MV-4-11 (cell line): ENCODE measurements at places on chromosomes 12 and 14.

DNA sequence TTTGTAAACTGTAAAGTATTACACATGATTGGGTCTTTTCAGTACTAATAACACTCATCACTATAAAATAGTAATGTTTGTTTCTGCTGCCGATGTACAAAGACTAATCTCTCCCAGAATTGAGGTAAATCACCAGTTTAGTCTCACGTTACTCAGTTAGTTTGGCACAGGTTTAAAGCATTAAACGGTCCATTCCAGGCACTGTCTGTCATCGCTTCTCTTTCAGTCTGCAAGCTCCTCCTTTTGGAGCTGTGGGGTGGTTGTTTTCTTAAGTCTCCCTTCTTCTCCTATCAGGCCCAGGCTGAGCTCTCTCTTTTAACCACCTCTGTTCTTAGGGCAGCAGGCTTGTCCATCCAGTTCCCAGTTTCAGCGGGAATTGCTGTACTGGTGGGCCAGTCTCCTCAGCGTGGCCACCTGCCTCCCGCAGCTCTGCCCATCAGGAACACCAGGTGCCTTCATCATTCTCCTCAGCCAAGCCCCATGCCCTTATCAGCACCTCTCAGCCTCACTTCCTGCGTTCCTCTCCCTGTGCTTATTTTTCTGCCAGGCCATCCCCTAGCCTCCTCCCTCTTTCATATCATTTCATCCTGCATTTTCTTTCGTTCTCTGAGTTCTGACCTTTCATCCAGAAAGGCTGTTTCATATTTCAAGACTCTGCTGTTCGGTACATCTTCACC is 149.0 kb downstream of the TGFB3 start:
- no peak for DNase-seq

- DNase-seq: no peak
Observed at GRCh38 chr14:94795372-94795771, 25.5 kb upstream of the GSC start.

GRCh38 chr14:22489957-22490950 is 98.8 kb downstream of the DAD1 start:
- no peak for DNase-seq

DNA sequence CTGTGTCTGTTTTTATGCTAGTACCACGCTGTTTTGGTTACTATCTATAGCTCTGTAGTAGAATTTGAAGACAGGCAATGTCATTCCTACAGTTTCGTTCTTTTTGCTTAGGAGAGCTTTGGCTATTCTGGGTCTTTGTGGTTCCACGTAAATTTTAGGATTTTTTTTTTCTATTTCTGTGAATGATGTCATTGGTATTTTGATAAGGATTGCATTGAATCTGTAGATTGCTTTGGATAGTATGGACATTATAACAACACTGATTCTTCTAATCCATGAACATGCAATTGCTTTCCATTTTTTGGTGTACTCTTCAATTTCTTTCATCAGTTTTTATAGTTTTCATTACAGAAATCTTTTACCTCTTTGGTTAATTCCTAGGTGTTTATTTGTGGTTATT is 345.2 kb downstream of the TMEM121 start:
- DNase-seq: no peak
